ENCODE measurements at places on chromosomes 12 and 14.

DNA sequence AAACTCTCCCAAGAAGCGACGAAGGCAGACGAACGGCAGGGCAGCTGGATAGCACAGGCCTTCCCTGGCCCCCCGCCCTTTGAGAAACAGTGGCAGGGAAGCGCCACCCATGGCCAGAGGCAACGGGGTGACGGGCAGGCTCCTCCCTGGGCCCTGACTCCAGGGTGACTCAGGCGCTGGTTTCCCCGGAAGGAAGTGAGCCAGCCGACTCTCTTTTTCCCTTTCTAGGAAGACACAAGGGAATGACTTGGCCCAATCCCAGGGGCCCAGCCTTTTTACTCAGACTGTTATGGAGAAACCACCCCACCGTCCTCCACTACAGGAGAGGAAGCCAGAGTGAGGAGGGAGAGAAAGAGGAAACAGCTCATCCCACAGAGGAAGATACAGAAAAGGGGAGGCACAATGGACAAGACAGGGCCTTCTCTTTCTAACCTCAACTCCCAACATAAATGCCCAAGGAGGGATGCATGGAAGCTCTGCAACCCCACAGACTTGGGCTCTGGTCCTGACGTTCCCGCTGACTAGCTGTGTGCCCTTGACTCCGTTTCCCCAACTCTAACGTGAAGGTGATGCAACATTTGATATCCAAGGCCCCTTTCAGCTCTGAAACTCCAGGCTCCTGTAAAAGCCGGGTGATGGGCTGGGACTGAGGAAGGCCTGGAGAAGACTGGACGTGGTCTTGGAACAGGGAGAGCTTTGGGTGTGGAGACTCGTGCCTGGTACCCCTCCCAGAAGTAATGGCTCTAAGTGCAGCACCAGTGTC is 27.9 kb downstream of the ACTN1 start:
- no peak for DNase-seq

DNA sequence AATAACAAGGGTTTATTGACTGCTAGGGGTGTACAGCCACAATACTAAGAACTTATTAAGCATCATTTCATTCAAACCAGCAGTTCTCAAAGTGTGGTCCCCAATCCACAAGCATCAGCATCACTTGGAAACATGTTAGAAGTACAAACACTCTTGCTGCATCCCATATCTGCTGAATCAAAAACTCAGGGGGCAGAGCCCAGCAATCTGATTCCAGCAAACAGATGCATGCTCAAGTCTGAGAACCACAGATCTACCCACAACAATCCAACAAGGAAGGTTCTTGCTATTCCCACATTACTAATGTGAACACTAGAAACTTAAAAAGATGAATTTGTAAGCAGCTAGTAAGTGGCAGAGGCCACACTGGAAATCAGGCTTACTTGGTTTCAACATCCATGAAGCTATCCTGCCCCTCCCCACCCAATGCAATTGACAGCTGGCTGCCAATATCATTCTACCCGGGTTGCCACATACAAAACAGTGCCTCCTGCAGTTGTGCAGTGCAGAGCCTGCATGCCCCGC is 6.2 kb downstream of the KRT77 start:
- DNase-seq = no peak

DNA sequence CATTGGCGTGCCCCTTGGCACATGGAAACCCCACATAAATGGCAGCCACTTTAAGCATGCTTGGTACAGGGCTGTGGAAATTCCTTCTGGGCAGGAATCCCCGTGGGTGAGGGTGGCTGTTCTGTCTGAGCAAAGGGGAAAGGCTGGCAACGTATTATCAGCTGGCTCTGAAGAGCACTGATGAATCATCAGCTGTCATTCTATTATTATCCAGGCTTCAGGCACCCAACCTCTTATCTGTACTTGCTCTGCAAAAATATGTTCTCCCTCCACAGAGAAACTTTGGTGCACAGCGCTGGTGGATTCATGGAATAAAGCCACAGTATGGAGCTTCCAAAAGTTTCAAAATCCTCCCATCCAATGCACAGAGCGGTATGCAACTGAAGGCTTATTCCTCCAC is 167.1 kb downstream of the TBX5 start:
- no peak for DNase-seq

- DNase-seq = no peak
These were observed 65.3 kb upstream of the C14orf180 start for GRCh38 chr14:104514156-104514848.

GRCh38 chr12:67698672-67699581 is 50.4 kb downstream of the DYRK2 start:
- DNase-seq = peak; percentile 36

DNA sequence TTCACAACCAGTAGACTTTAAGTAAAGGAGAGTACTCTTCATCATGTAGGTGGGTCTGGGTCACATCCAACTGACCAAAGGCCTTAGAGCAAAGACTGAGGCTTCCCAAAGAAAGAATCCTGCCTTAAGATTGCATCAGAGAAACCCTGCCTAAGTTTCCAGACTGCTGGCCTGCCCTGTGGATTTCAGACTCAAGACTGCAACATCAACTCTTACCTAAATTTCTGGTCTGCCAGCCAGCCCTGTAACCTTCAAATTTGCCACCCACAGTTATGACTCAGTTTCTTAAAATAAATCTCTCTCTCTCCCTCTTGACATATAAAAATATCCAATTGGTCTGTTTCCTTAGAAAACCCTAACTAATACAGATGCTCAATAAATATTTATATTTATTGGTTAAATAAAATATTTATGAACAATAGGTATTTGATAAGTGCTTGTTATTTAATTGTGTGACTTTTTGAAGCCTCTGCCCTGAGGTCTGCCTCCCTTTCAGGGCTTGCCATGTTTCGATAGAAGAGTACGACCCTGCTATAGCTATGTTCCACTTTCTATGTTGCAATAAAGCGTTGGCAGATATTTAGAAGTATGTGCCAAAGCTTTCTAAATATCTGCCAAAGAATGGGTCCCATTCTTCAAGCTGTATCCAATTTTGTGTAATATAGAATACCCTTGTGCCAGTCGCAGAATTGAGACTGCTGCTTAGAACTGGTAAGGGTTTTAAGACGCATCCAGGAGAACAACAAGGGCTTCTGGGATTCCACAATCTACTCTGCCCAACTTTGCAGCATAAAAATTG is 65.7 kb downstream of the TMEM30B start:
- no peak for DNase-seq

GRCh38 chr12:34305176-34305575 is 282.9 kb downstream of the ALG10 start:
- DNase-seq = no peak

GRCh38 chr14:90848944-90849731 is 32.9 kb upstream of the TTC7B start:
- DNase-seq = no peak

DNA sequence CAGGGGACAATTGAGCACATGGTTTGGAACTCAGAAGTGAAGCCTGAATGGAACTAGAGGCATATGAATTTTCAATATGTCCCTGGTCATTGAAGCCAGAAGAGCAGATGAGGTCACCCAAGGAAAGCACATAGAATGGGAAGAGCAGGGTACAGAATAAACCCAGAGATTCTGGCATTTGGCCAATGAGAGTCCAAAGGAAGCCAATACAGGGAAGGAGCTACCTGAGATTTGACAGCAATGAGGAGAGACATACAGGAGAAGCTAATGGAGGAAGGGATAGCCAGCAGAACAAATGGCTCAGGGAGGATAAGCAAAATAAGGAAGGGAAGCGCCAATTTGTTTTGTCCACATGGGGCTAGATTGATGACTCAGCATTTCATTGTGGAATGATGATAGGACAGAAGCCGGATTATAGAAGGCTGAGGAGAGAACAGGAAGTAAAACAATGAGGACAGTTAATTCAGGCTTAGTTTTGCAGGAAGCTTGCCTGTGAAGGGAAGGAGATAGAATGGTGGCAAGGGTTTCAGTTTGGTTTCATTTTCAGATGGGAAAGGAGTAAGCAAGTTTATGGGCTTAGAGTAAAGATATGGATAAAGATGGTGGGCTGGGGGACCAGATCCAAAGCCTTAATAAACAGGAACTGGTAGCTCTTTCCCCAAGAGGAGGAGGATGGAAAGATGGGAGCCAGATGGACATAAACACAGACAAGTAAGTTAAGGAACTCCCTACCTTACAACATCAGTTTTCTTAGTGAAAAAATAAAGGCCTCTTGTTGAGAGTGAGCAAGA is 3.2 kb upstream of the SPTSSA start:
- DNase-seq = no peak

DNA sequence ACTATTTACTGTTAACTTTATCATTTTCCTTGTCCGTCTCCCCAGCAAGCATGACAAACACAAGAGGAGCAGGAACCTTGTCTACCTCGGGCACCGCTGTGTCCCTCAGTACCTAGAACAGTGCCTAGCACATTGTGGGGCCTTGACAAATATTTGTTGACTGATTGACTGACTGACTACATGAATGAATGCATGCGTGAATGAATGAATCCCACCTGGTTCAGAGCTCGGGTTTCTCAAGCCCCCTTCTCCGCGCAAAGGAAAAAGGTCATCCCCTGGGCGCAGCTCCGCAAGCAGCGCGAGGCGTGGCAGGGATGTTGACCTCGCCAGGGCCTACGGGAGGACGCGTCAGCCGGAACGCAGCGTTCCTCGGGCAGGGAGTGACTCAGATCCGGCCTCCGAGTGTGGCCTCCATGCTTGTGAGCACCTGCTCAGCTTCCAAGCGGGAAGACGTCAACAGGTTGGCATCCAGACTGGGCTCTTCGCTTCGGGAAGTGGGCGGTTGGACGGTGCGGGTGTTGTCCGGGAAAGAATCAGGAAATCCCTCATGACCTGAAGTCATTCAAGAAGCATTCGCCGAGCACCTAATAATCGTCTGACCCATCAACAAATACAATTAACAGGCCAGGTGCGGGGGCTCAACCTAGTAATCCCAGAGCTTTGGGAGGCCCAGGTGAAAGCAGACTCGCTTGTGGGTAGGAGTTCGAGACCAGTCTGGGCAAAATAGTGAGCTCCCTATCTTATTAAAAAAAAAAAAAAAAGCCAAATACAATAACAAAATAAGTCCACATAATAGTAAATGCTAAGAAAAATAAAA is 13.9 kb upstream of the UBC start:
- DNase-seq = no peak

DNA sequence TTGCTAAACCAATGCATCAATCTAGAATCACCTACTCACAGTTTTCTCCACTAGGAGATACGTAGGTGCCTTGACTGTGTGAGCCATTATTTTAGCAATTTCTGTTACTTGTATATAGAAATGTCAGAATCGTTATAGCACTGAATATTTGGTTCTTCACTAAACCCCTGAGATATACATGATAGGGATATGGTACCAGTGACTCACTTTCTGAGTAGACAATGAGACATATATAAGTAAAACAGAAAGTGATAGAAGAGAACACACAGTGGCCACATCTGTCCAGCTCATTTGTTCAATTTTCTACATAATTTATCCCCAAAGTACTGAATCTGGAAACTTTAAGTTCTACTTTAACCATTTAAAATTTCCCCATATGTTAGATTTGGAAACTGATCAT is 1505.5 kb upstream of the TMEM132C start:
- DNase-seq = no peak

- DNase-seq = no peak
These were observed 333.3 kb downstream of the ZFP36L1 start for GRCh38 chr14:68459480-68460136.

DNA sequence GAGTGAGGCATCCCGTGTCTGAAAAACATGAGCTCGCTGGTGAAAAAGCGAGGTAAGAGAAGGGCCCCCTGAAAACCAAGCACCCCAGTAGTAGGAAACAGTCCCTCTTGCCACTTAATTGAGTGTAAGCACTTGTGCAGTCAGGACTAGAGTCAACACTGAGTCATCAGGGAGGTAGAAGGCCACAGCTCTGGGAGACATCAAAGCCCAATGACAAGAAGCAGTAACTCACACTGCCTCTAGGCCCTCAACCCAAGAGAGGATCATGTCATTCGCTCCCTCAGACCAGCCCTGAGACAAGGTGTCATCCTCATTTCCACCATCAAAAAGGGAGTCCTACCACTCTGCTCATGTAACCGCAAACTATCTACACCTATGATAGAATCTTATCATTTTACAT is 17.8 kb downstream of the POMT2 start:
- DNase-seq = no peak

DNA sequence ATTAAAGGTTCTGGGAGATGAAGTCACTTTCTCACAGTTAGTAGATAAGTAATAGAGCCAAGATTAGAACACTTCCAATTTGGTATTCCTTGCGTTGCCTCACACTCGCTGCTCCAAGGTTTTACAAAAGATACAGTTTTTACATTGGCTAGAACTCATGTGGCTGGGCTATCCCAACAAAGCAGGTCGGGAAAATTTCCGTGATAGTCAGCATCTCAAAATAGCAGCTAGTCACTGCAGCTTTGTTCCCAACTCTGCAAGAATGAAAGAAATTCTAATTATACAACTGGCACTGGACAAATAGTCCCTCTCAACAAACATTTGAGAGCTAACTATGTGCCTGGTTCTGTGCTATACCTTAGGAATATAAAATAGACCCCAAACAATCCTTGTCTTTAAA is 24.6 kb upstream of the PPP1R12A start:
- no peak for DNase-seq

DNA sequence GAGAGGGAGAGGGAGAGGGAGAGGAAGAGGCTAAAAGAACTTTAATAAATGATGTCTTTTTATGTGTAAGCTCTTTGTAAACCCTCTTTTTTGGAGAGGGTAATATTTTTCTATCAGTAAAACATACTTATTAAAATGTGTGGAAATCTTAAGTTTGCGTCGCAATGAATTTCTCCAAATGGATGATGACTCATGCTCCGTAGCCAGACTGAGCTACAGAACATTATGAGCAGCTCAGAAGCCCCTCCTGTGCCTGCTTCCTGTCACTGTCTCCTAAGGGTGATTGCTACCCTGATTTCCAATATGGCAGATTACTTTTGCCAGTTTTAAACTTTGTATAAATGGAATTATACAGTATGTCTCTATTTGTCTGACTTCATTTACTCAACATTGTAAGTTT is 13.0 kb upstream of the PYGL start:
- DNase-seq = no peak

DNA sequence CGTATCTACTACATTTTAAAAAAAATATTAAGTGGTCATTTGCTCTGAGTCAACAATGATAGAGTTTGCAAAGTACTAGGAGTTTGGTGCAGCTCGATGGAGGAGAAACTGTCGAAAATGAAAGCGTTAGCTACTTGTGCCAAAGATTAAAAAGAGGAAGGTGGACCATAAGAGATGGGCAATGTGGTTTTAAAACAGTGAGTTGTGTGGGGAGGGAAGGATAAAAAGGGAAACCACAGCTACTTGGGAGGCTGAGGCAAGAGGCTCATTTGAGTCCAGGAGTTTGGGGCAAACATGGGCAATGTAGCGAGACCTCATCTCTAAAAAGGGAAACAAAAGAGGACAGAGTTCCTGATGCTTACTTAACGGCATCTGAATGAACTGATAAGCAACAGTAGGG is 18.2 kb upstream of the STRAP start:
- no peak for DNase-seq

DNA sequence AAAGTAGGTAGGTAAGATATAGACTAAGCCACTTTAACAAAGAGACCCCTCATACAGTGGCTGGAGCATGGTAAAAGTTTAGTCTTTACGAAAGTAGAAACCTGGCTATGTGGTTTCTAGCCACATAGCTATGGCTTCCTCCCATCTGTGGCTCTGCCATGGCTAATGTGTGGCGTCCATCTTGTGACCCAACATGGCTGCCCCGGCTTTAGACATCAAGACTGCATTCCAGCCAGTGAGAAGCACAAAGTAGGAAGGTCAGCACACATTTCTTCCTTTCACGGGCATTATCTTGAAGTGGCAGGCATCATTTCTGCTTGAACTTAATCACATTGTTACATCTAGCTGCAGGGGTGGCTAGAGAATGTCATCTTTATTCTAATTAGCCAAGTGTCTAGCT is 148.3 kb downstream of the TBX5 start:
- no peak for DNase-seq
